ENCODE measurements at places on chromosomes 5 and 9.
A peak's percentile ranks its signal among the peaks of the same experiment; 100 is the strongest.

DNA sequence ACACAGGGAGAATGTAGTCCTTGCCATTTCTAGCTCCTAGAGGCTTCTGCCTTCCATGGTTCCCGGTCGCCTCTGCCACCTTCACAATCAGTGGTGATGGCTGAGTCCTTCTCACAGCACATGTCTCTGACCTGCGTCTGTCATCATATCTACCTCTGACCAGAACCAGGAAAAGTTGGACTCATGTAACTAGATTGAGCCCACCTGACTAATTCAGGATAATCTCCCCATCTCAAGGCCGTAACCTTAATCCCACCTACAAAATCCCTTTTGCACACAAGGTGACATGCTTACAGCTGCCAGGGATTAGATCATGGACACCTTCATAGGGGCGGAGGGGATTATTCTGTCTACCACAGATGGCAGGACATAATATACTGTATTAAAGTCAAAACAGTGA lies 375.6 kb downstream of the ICE1 start:
- H3K4me3 ChIP-seq, result no peak overlapping the region
- no peaks in the 10 kb centered on the region for H3K27me3 ChIP-seq
- H3K27ac ChIP-seq, result no peak overlapping the region
- DNase-seq, result no peak
- no peaks in the 10 kb centered on the region for H3K36me3 ChIP-seq
- no peaks in the 10 kb centered on the region for H3K4me1 ChIP-seq

DNA sequence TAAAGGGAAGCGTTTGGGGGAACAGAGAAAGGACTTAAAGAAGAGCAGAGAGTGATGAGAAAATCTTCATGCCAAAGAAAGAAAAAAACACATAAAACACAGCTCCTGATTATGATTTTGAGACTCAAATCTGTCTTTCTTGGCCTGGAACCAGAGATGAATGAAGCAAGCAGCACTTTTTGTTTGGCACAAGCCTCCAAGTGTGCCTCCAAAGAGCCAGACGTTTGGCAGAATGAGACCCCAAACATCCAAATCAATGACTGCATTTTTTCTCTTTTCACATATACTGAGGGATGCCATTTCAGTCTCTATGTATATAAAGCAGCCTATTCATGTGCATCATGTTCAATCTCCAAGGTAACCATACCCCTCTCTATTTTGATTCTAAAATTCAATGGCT lies 424.2 kb downstream of the TUSC1 start:
- no peak for DNase-seq
- no peak overlapping the region for H3K27ac ChIP-seq
- H3K4me3 ChIP-seq, result no peak overlapping the region
- H3K4me1 ChIP-seq, result no peaks in the 10 kb centered on the region
- no peaks in the 10 kb centered on the region for H3K27me3 ChIP-seq

GRCh38 chr5:79868163-79868670 lies 122.8 kb downstream of the MTX3 start:
- H3K36me3 ChIP-seq, result no peaks in the 10 kb centered on the region
- no peak overlapping the region for H3K4me3 ChIP-seq
- no peak overlapping the region for H3K27ac ChIP-seq
- H3K4me1 ChIP-seq, result no peaks in the 10 kb centered on the region
- peaks cover 19% of the 10 kb centered on the region for H3K27me3 ChIP-seq

GRCh38 chr9:119416793-119417192 lies 47.6 kb upstream of the BRINP1 start:
- H3K4me1 ChIP-seq, result no peaks in the 10 kb centered on the region

DNA sequence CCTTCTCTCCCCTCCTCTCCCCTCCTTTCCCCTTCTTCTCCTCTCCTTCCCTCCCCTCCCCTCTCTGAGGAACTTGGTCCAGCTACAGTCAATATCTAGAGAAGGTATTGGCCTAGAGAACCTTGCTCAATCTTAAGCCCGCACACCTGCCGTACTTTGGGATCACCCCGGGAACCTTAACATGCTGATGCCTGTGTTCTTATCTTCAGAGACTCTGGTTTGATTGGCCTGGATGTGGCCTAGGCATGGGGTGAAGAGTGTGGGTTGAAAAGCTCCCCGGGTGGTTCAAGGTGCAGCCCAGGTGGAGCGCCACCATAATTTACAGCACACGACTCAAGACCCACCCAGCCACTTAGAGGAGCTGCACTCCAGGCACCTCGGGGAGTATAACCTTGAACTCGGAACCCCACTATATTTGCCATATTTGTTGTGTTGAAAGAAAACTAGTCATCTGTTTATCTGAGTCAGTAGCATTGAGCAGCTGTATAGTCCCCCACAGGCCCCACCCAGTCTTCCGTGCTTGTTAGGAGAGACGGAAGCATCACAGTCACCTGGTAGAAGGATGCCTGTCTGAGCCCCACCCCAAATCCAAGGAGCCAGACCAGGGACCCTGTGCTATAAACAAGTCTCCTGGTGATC lies 14.4 kb upstream of the PHF19 start:
- no peaks in the 10 kb centered on the region for H3K36me3 ChIP-seq
- H3K4me1 ChIP-seq, result peaks cover 14% of the 10 kb centered on the region
- H3K27ac ChIP-seq, result no peak overlapping the region
- peaks cover 7% of the 10 kb centered on the region for H3K27me3 ChIP-seq

DNA sequence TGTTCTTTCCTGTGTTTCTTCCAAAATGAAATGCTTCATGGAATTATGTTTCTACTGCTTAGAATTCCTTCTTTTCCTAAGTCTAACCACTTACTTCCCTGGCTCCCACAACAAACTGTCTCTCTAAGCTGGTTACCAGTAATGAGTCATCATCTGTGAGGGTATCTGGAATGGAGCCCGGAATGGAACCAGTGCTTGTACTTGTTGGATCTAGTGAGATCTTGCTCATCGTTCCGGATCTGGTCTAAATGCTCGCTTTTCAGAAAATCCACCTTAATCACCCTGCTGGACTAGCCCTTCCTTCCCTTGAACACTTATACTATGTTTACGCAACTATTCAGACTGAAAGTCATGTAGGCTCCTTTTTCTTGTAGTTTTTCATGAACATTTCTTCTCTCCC lies 184.8 kb downstream of the PBX3 start:
- H3K4me1 ChIP-seq, result peaks cover 4% of the 10 kb centered on the region
- peak; percentile 99 for DNase-seq
- no peak overlapping the region for H3K4me3 ChIP-seq
- no peaks in the 10 kb centered on the region for H3K27me3 ChIP-seq
- peaks cover 17% of the 10 kb centered on the region for H3K36me3 ChIP-seq

DNA sequence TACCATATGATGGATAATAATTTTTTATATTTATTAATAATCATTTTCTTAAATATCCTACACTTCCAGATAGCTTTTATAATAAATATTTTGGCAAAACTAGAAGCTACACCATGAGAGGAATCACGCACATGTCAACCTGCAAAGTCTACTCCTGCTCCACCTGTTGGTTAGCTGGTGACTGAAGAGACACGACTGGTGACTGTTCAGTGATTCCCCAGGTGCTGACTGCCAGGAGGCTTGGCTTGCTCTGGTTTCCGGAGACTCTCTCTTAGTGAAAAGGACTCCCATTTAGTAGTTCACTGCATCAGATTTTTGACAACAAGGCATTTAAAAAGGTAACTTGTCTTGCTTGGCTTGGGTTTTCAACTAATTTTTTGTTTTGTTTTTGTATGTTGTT lies 20.9 kb downstream of the GZMA start:
- no peak for DNase-seq
- H3K4me3 ChIP-seq, result no peak overlapping the region
- no peaks in the 10 kb centered on the region for H3K4me1 ChIP-seq
- H3K27me3 ChIP-seq, result no peaks in the 10 kb centered on the region
- no peak overlapping the region for H3K27ac ChIP-seq
- H3K36me3 ChIP-seq, result no peaks in the 10 kb centered on the region

GRCh38 chr9:83707518-83707767 lies 315 bp downstream of the UBQLN1 start:
- no peaks in the 10 kb centered on the region for H3K27me3 ChIP-seq
- H3K4me3 ChIP-seq, result peak overlapping the region; percentile 84
- H3K36me3 ChIP-seq, result no peaks in the 10 kb centered on the region
- peak; percentile 70 for DNase-seq

DNA sequence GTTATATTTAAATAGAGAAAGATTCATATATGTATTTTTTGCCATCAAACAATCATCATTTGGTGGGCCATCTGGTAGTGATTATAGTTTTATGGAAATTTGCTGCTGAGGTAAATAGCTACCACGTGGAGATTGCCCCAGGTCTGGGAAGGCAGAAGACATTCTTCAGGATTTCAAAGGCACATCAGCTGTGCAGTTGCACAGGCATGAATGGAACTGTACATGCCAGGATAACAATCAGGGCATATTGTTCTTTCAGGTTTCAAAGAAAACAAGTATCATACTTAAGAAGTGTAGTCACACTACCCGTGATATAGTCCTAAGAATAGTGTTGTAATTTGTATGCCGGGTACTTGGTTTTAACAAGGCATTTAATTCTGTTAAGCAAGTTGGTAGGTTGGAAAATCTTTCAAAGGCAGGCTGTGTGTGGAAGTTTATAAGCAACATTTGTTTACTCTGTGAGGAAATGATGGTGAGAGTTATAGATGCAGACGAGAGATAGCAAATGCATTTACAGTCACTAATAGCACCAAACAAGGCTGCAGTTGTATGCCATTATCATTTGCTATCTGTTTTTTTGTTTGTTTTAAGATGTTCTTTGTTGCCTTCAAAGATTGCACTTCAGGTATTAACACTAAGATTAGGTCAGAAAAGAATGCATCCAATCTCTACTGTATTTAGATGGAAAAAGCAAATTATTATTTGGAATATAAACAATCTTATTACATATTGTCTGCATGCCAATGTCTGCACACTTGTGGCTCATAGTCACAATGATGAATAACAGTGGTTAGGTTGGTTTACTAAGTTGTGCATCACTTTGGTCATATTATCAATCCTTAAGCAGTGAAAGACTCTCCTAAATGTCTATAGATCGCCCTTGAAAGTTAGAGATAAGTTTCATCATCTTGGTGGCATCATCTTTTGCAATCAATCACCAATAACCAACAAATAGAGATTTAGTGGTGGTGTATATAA lies 55.3 kb downstream of the RPS23 start:
- H3K27me3 ChIP-seq, result no peaks in the 10 kb centered on the region
- no peak overlapping the region for H3K27ac ChIP-seq
- DNase-seq, result peak; percentile 44

DNA sequence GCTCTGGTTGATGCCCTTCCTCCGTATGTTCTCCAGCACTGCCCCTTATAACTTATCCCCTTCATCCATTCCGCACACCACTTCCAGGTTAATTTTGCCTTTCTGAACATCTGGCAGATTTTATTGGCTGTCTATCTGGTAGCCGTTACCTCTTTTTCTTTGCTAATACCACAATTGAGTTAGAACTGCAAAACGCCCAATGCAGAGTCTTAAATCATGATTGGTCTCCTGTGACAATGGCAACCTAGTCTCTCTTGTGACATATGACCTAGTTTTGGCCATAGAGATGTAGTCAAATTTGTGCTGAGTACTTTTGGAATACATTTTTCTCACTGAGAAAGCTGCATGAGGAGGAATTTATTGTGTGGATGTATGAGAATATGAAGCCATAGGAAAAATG lies 365.7 kb upstream of the PRR16 start:
- H3K36me3 ChIP-seq, result no peaks in the 10 kb centered on the region
- DNase-seq, result no peak

DNA sequence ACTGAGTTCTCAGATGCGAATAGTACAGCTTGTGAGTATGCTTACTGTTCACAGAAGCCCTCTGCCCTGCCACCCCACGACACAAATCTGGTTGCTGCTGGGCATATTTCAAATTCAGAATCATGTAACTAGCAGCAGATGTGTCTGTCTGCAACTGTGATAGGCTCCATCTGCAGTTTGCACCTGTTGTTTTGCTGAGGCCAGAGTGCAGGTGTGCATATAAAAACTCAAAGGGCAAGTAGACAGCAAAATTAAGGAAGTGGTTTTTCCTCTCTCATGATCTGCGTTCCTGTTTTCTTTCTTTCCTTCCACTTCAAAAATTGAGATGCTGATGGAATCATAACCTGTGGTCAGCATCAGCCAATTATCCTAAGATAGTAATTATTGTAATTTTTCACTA lies 1000.5 kb downstream of the PTPRD start:
- no peak overlapping the region for H3K4me3 ChIP-seq
- no peaks in the 10 kb centered on the region for H3K27me3 ChIP-seq
- DNase-seq, result no peak
- no peaks in the 10 kb centered on the region for H3K4me1 ChIP-seq

DNA sequence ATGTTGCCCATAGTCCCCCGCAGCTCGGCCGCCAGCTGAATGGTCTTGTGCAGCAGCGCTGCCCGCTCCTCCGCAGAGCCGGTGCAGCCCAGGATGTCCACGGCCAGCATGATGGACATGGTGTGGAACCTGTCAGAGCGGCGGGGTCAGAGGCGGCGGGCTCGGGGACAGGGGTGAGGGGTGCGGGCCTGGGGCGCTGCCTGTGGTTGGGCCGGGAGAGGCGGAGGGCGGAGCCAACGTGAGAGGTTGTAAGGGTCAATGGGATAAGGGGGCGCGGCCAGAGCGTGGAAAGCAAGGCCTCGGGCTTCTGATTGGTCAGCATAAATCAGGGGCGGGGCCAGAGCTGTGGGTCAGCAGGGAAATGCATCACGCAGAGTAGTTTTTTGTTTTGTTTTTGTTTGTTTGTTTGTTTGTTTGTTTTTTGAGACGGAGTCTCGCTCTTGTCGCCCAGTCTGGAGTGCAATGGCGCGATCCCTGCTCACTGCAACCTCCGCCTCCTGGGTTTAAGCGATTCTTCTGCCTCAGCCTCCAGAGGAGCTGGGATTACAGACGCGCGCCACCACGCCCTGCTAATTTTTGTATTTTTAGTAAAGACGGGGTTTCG lies 6.8 kb upstream of the TOR2A start:
- no peaks in the 10 kb centered on the region for H3K27me3 ChIP-seq
- H3K36me3 ChIP-seq, result no peaks in the 10 kb centered on the region
- peak overlapping the region; percentile 36 for H3K4me3 ChIP-seq

- H3K4me3 ChIP-seq, result no peak overlapping the region
- no peak overlapping the region for H3K27ac ChIP-seq
- H3K27me3 ChIP-seq, result no peaks in the 10 kb centered on the region
- H3K36me3 ChIP-seq, result no peaks in the 10 kb centered on the region
- DNase-seq, result no peak
- peaks cover 12% of the 10 kb centered on the region for H3K4me1 ChIP-seq
Measured at GRCh38 chr9:2257248-2257929, 242.2 kb downstream of the SMARCA2 start.

DNA sequence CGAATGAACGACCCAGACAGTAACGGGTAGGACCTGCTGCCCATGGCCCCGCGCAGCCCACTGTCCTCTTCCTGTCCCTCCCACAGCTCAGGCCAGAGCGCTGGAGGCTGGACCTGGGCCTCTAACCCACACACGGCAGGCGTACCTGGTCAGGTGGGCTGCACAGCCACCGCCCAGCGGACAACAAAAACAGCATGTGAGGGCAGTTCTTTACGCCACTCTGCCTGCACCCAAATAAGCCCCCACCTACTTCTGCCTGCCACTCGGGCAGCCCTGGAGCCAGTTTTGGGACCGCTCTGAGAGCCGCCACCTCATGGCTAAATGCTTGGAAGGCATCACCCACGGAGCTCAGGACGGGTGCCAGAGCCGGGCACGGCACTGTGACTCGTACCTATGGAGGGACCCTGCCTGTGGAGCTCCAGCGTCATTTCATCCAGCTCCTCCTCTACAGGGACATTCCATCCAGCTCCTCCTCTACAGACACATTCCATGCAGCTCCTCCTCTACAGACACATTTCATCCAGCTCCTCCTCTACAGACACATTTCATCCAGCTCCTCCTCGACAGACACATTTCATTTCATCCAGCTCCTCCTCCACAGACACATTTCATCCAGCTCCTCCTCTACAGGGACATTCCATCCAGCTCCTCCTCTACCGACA lies 18.9 kb downstream of the CLPTM1L start:
- H3K4me1 ChIP-seq, result no peaks in the 10 kb centered on the region
- peaks cover 14% of the 10 kb centered on the region for H3K36me3 ChIP-seq
- no peak for DNase-seq
